ENCODE measurements at places on chromosomes 4 and X. TPM values are rescaled to one million over a fixed set of nuclear protein-coding genes. Genes with fewer than 3 reads are reported as not detected.
A peak's percentile ranks its signal among the peaks of the same experiment; 100 is the strongest.

The SPATA4 gene
- not detected for total RNA-seq

GRCh38 chrX:139286342-139286741 lies 244.2 kb upstream of the F9 start:
- DNase-seq: no peak

The MBNL3 gene
- total RNA-seq: 17.9 TPM

DNA sequence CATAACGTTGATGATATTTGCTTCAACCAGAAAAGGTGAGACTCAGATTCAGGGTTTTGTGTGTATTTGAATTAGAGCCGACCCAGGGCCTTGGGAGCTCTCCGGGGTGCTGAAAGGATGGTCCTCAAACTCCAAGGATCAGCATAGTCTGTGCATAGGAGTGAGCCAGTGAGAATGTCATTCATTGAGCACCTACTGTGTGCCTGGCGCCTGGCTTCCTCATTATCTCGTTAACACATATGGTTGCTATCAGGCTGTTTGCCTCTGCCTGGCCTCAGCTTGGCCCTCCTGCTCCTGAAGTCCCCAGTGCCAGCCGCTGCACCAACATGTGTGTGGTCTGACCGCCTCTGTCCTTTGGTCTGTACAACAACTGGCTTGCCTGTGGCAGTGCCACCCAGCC lies 25.1 kb upstream of the JAKMIP1 start:
- DNase-seq: no peak

The JCHAIN gene
- total RNA-seq: 1.4 TPM

DNA sequence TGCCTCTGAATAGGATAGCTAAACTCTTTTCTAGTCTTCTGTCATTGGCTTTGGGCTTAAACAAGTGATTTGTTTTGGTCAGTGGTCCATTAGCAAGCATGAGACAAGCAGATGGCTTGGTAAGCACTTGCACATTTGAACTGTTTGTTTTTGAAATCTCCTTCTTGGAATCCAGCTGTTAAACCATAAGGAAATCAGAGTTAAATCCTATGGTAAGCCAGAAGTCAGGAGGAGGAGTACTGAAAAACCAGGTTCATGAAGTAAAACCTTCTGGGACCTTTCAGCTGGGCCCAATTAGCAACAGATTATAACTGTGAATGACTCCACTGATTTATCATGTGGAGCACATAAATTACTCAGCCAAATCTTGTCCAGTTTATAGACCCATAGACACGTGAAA lies 1042.5 kb upstream of the PABPC4L start:
- no peak for DNase-seq

The CCDC120 gene
- total RNA-seq: 3.3 TPM

DNA sequence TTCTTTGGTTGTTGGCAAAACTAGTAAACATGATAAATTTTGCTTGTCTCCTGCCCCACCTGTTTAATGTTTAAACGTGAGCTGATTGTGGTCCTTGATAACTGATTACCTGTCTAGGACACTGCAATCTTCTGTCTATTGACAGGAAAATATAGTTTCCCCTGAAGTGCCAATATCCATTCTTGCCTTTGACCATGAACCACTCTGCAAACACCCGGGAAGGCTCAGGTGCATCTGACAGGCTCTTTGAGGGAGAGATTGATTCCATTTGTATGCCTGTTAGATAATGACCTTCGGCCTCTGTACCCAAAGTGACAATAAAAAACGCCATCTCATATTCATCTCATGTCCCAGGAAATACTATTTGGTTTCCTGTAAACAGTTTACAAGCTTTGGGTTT lies 453.0 kb downstream of the CENPC start:
- no peak for DNase-seq

DNA sequence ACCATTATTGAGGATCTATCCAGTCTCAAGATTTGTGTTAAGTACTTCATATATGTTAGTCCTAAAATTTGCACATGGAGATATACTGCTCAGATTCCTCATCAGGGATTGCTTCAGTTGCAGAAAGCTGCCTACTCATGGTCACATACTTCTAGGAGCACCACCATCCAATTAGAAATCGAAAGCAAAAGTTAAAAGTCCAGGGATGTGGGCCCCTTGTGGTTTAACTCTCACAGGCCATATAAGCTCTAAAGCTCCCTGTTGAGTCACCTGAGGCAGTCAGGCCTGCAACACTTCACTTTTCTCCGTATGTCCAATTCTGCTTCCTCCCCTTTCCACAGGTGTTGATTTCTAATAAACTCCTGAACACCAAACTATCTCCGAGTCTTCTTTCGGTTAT lies 84.2 kb downstream of the CNOT6L start:
- no peak for DNase-seq

DNA sequence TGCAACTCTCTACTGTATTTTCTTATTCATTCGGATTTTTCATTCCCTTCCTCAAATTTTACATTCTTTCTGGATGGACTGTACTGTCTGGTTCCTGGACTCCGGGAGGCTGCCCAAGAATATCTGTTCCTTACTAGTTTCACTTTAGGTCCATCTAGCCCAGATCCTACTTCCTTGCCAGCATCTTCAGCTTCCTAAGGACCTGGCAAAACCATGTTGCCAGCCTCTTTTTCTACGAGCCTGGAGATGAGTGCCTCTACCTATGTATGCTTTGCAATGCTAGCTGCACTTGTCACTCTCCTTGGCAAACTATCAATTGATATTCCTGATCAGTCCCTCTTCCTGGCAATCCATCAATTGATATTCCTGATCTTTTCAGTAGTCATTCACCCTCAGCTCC lies 5.6 kb upstream of the LNX1 start:
- DNase-seq: no peak

- DNase-seq: no peak
These were observed 174.6 kb downstream of the INPP4B start for GRCh38 chr4:142671516-142671915.

DNA sequence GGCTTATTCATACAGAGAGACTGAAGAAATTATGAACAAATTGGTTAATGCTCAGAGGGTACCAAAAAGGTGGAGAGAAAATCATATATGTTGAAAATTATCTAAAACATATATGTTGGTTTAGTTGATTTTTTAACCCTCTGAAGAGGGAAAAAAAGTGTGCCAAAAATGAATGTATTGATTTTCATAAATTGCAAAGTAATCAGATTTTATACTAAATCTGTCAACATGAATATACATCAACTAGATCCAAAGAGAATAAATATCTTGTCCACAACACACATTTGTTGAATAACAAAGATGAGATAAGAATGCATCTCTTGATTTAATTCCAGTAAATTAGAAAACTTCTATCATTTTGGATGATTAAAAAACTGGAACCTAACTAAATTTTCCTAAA lies 125.3 kb upstream of the TACR3 start:
- no peak for DNase-seq

DNA sequence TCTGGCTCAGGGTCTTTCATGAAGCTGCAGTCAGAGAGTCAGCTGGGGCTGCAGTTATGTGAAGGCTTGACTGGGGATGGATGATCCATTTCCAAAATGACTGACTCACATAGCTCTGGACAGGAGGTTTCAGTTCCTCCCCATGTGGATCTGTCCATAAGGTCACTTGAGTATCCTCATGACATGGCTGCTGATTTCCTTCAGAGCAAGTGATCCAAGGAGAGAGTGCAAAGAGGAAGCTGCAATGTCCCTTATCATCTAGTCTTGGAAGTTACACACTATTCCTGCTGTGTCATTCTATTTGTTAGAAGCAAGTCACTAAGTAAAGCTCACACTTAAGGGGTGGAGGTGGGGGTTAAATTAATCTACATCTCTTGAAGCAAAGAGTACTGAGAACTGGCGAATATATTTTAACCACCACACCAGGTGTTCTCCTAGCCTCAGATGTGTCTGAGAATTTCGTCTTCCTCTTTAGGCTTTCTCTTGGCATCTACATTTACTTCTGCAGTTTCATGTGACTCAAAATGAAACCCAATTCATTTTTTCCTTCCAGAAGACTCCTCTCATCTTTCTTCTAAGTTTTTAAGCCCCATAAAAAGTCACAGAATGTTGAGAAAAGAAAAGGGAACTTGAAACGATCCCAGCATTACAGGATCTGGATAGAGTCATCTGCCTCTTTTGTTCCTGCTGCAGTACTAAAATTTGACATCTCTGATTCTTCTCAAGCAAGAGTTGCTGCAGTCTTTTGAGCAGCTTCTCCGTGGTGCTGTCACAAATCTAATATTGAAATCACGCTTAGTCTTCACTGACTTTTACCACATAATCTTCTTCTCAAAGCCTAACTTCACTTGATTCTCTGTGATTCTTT lies 3.8 kb upstream of the GRPR start:
- DNase-seq: no peak

DNA sequence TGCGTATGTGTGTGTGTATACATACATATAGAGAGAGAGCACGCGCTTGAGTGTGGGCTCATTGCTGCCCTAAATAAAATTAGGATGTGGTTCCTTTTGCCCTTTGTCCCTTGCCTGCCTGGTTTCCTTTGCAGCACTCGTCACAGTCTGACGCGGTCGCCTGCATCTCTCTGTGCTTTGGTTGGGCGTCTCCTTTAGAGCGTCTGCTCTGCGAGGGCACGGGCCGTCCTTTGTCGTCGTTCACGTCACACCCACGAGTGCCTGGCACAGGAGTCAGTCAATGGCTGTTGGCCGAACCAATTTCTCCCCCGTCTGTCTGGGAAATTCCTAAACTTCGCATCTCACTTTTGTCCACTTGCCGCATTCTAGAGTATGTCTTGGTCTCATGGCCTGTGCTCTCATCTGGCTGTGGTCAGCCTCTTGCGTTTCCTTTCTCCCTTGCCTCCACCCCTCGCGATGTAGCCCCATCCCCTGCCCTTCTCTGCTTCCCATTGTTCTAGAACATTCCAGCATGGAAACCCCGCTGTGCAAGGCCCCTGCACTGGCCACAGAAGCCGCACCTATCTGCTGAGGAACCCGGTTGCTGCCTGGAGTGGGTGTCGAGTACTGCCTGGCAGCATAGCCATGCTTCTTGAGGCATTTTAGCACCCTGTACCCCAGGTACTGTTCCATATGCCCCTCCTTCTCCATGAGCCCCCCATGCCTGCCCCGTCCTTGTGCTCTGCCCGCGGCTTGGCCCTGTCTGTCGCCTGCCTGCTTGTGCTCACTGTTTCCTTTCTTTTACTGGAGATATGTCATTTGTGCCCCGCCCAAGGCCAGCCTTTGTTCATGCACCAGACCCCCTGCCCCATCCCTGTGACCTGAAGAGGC lies 8.0 kb downstream of the MAEA start:
- no peak for DNase-seq

The SPANXA2 gene
- not detected for total RNA-seq

The INTS12 gene
- 18.5 TPM for total RNA-seq

DNA sequence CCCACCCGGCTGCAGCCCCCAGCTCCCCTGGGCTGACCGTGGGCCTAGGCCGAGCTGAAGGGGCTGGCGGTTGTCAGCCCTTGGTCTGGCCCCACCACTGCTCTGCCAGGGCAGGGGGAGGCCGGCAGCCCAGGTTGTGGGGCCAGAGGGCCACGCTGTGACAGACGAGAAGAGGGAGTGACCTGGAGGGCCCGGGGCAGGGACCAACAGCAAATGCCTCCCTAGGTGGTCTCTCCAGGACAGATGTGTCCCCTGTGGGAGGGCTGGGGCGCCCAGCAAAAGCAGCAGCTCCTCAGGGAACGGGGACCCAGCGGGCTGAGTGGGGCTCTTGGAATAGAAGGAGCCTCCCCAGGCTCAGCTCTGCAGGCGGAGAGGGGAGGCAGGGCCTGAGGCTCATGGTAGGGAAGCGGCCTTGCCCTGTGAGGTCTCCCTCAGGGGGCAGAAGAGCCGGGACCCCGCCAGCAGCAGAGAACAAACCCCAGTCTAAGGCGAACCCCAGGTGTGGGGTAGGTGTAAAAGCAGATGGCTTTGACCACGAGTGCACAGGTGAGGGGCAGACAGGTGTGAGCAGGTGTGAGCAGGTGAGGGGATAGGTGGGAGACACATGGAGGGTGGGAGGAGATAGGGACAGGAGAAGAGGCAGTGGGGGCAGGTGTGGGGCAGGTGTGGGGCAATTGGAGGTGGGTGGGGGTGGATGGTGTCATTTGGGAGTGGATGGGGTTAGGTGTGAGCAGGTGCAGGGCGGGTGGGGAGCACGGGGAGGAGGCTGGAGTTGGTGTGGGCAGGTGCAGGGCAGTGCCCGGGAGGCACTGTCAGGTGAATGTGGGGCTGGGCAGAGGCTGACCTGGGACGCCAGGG lies 34.1 kb upstream of the SPON2 start:
- peak; percentile 39 for DNase-seq

The FGF13 gene
- 3.1 TPM for total RNA-seq

The MAGEC2 gene
- not detected for total RNA-seq

DNA sequence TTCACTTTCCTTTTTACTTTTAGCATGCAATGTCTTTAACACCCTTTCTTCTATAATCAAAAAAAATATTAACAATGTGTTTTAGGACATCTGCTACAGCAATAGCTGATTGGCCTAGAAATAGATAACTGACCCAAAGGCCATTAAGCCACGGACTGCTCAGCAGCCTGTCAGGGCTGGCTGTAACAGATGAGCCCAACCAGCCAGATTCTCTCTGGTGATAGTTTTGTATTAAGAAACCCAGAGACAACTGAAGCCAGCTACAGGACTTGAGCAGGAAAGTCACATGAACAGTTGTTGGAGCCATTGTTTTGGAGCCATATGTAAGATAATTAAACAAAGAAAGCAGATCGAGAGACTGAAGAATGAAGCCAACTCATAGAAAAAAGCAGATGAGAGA lies 80.3 kb downstream of the DDIT4L start:
- no peak for DNase-seq

GRCh38 chr4:17867276-17867675 lies 56.5 kb downstream of the NCAPG start:
- DNase-seq: no peak

- DNase-seq: no peak
These were observed 211.4 kb upstream of the GALNT7 start for GRCh38 chr4:172957216-172957615.

The FAM193A gene
- total RNA-seq: 20.8 TPM

GRCh38 chr4:102439812-102440211 lies 61.3 kb upstream of the NFKB1 start:
- no peak for DNase-seq

GRCh38 chrX:24301060-24301459 lies 12.8 kb downstream of the SUPT20HL2 start:
- no peak for DNase-seq

DNA sequence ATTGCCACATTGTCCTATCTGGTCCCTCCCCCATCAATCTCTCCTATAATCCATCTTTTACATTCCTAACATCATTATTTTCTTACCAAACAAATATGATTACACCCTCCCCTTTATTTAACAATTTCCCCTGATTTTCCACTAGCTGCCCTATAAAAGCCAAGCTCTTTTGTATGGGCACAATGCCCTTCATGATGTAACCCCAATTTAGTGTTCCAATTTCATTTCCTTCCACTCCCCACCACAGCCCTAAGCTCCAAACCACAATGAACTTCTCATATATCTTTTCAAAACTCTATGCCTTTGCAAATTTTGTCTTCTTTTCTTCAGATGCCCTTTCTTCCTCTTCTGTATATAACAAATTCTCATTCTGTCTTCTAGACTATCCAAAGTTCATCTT lies 39.5 kb upstream of the PTPN13 start:
- DNase-seq: no peak

GRCh38 chrX:50577326-50577725 lies 106.7 kb upstream of the DGKK start:
- no peak for DNase-seq

- no peak for DNase-seq
These were observed 1.3 kb downstream of the TAB3 start for GRCh38 chrX:30887721-30888120.
